HCT116 (cell line): ENCODE measurements at places on chromosomes 1 and 21. TPM values are rescaled to one million over a fixed set of nuclear protein-coding genes. Genes with fewer than 3 reads are reported as not detected.
A peak's percentile ranks its signal among the peaks of the same experiment; 100 is the strongest.

DNA sequence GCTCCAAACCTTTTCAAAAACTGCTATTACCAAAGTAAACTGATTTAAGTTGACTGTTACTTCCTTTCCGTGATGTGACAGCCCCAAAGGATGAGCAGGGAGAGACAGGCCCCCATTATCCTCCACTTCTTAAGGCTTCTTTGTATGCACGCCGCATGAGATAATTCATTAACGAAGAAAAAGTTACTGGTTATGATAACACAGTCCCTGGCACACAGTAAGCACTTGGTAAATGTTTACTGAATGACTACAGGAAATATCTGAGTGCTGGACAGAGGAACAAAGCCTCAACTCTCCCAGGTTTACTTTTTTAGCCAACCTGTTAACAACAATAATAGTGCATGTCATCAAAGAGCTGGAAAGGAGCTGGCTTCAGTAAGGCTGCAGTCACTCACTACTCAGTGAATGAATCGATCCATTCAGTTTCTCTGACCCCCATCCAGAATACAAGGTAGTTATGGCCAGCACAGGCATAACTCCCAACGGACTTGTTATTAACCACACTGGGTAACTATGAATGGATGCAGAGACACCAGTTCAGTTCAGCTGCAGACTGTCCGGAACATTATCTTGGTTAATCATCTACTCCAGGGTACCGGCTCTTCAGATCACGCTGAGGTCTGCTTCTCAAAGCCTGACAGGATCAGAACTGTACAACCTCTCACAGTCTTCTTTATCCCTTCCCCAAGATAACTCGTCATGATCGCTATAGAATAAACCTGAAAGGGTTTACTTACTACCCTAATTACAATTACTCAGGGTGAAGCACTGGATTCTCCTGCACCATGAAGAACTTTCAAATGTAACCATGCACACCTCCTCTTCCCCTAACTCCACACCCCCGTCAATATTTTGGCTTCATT lies 58.3 kb downstream of the TGFBR3 start:
- no peaks in the 10 kb centered on the region for H3K27me3 ChIP-seq
- no peak overlapping the region for H3K27ac ChIP-seq
- H3K4me3 ChIP-seq = no peak overlapping the region

DNA sequence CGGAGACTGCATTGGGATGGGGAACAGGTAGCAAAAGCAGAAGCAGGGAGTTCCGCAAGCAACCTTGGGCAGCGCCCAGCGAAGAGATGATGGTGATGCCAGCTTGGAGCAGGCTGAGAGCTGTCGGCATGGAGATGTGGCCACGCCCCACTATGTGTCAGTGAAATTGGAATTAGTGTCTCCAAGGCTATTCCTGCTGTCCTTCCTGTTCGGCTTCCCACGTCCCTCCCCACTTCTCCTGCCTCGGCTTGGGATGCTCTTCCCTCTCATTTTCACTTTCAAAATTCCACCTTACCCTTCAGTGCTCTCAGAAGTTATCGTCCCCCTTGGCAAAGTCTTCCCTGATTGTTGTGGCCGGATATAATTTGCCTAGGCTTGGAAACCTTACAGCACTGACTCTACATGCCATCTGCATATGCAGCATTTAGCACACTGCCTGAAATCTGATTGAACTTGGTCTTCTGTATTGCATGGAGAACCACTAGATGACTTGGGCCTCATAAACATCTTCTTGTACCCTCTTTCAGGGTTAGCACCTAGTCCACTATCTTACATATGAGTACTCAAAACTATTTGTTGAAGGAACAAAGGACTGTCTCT lies 270.7 kb upstream of the RUNX1 start:
- no peak for DNase-seq
- no peak overlapping the region for H3K27ac ChIP-seq
- H3K4me3 ChIP-seq = no peak overlapping the region
- no peaks in the 10 kb centered on the region for H3K27me3 ChIP-seq
- H3K4me1 ChIP-seq = peaks cover 16% of the 10 kb centered on the region

DNA sequence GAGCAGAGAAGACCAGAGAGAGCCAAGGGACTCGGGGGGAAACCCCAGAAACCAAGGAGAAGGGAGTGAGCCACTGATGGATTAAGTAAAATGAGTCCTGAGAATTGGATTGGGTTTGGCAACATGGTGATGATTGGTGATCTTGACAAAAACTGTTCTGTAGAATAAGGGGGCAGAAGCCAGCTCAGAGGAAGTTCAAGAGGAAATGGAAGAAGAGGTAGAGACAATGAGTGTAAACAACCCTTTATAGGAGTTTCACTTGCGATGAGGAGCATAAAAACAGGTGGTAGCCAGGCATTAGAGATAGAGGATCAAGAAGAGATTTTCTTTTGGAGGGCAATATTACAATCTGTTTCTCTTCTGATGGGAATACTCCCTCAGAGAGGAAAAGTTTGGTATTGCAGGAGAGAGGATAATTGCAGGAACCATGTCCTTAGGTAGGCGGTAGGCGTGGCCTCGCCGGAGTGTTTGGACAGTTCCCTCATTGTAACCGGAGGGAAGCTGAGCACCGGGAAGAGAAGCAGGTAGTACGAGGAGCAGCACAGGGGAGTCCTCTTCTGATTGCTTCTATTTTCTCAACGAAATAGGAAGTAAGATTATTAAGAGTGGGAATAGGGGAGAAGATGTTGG lies 68.4 kb upstream of the TENT5C start:
- 0 out of 2 replicates have a peak, but pooled peaks cover 2% of the 10 kb centered on the region for H3K4me1 ChIP-seq
- H3K27me3 ChIP-seq = no peaks in the 10 kb centered on the region
- H3K27ac ChIP-seq = no peak overlapping the region
- DNase-seq = no peak
- no peak overlapping the region for H3K4me3 ChIP-seq

IFI44L gene
- 0.10 TPM for total RNA-seq

- H3K27me3 ChIP-seq = no peaks in the 10 kb centered on the region
- H3K36me3 ChIP-seq = no peaks in the 10 kb centered on the region
- DNase-seq = no peak
- H3K27ac ChIP-seq = no peak overlapping the region
- H3K4me1 ChIP-seq = peaks cover 8% of the 10 kb centered on the region; the same call in 1 of the 2 replicates
- H3K4me3 ChIP-seq = no peak overlapping the region
Measured at GRCh38 chr1:164709126-164709525, 150.1 kb downstream of the PBX1 start.

DNA sequence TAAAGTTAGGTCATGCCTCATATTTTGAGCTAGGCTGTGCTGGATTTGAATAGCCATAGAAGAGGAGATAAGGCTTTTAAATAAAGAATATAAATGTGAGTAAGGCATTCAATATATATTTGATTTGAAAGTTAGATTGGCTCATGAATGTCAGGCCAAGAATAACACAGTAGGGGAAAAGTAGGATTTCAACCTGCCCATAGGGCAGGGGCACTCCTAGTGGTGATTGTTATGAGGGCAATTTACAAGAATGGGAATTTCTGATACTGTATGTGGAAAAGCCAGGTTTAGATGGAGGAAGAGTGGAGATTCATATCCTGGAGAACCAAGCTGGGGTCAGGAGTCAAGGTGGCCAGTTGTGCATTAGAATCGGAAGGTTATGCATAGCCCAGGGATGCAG lies 74.9 kb downstream of the DNAH14 start:
- no peak overlapping the region for H3K27ac ChIP-seq
- no peaks in the 10 kb centered on the region for H3K27me3 ChIP-seq
- DNase-seq = no peak

- peaks cover 3% of the 10 kb centered on the region; the same call in 1 of the 2 replicates for H3K27me3 ChIP-seq
- H3K27ac ChIP-seq = no peak overlapping the region
- no peak for DNase-seq
Measured at GRCh38 chr1:74375376-74375775, 137.0 kb downstream of the LRRC53 start.

DNA sequence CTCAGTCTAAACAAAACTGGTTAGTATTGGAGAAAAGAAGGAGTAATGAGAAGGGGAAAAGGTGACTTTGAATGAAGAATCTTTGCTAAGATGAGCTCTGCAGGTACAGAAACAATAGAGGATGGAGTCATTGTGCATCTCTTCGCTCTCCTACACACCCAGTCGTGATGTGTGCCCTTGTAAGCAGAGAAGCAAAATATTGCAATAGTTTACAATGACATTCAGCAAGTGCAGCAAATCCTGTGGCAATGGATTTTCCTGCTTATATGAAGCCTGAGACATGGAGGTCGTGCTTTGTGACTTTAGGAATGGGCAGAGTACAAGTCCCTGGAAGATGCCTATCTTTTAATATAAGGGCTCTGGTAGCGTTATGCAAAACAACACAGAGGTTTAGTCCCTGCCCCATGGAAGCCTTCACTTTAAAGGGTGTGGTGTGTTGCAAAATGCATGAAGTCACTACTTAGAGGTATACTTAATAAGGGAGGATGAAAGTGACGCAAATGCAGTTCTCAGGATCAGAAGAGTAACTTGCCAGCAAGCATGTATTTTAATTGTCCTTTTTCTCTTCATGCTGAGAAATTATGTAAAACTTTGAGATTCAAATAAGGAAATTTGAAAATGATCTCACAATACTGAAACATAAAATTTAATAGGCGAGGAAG lies 88.0 kb upstream of the IVNS1ABP start:
- no peak overlapping the region for H3K4me3 ChIP-seq
- no peaks in the 10 kb centered on the region for H3K27me3 ChIP-seq
- H3K36me3 ChIP-seq = no peaks in the 10 kb centered on the region
- no peak for DNase-seq
- H3K27ac ChIP-seq = no peak overlapping the region

- H3K36me3 ChIP-seq = no peaks in the 10 kb centered on the region
- H3K4me3 ChIP-seq = no peak overlapping the region
- DNase-seq = no peak
- H3K27ac ChIP-seq = no peak overlapping the region
- H3K4me1 ChIP-seq = no peaks in the 10 kb centered on the region
Measured at GRCh38 chr1:55519937-55520683, 304.9 kb upstream of the USP24 start.

- H3K4me1 ChIP-seq = peaks cover 20% of the 10 kb centered on the region
- H3K27me3 ChIP-seq = no peaks in the 10 kb centered on the region
- peak; percentile 89 for DNase-seq
Measured at GRCh38 chr1:28736450-28737306, at the start of gene YTHDF2. Gene YTHDF2 (plus strand): TSS chr1:28736940. CDS start chr1:28737121, 181 bp downstream.

GRCh38 chr21:35509001-35509704 lies 460.1 kb upstream of the RUNX1 start:
- DNase-seq = no peak
- H3K36me3 ChIP-seq = no peaks in the 10 kb centered on the region
- no peak overlapping the region for H3K27ac ChIP-seq
- H3K4me3 ChIP-seq = no peak overlapping the region
- H3K27me3 ChIP-seq = no peaks in the 10 kb centered on the region
